Stimulated activated CD8-positive, alpha-beta memory T cell treated with anti-CD3 and anti-CD28 coated beads, Interleukin-2, amount 100 ng/mL, for 1 hour (primary cell): ENCODE measurements at places on chromosomes 4 and X.

GRCh38 chrX:1205681-1206611, 6.5 kb downstream of the CRLF2 start:
- DNase-seq, result no peak

GRCh38 chr4:152195888-152196287, 340.0 kb downstream of the FBXW7 start:
- no peak for DNase-seq

DNA sequence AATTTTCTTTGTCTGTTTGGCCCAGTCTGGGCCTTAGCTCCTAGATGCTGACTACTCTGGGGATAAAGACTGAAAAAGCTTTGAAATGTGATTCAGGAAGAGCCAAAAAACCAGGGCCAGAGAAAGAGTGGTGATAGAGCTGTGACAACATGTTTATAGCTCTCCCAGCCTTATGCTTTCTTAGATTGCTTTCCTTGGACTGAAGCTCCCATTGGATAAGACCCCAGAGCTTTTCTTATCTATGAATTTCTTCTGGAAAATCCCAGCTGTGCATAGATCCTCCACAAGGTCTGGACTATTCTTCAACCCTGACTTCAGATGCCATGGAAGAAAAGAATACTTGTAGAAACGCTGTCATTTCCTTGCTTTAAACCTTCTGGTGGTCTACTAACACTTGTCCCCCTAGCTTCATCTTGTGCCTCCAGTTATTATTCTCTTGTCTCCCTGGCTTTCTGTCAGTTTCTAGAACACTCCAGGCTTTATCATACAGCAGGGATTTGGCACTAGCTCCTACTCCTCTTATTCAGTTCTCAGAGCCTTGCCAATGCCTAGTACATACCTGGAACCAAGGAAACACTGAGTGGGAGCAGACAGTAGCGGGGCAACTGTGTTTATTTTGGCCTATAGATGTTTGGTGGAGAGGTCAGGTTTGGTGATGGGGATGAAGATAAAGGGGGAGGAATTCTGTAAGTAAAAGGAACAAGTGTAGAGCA, 57.1 kb upstream of the TEX13D start:
- no peak for DNase-seq

DNA sequence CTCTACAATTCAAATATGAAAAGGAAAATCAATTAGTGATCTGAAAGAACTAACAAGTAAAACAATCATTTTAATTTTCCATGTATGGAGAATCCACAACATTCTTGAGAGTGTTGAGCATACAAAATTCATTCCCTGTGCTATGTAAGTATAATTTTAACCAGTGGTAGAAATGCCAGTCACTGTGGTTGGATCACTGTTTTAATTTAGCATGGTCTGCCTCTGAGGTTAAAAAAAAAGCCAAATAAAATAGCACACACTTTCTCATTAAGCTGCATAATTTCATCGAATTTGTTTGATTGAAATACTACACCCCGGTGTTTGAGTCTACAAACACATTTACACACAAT, 185.5 kb upstream of the STS start:
- no peak for DNase-seq

GRCh38 chrX:65994519-65995506, 45.1 kb downstream of the VSIG4 start:
- no peak for DNase-seq

- DNase-seq, result no peak
Observed at GRCh38 chr4:62455871-62456270, 1255.7 kb downstream of the ADGRL3 start.

- DNase-seq, result no peak
Observed at GRCh38 chrX:3134316-3134945, 93.2 kb downstream of the ARSF start.

DNA sequence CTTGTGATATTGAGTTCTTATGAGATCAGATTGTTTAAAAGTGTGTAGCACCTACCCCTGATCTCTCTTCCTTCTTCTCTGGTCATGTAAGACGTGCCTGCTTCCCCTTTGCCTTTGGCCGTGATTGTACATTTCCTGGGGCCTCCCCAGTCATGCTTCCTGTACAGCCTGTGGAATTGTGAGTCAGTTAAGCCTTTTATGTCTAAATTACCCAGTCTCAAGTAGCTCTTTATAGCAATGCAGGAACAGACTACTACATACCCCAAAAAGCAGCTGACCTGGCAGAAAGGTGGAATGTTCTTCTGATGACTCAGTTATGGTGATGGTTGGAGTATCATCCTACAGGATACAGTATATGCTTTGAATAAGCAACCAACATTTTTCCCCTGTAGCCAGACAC, 11.4 kb upstream of the MCUB start:
- no peak for DNase-seq
